T-cell (primary cell): ENCODE measurements at places on chromosomes 16 and 17.

DNA sequence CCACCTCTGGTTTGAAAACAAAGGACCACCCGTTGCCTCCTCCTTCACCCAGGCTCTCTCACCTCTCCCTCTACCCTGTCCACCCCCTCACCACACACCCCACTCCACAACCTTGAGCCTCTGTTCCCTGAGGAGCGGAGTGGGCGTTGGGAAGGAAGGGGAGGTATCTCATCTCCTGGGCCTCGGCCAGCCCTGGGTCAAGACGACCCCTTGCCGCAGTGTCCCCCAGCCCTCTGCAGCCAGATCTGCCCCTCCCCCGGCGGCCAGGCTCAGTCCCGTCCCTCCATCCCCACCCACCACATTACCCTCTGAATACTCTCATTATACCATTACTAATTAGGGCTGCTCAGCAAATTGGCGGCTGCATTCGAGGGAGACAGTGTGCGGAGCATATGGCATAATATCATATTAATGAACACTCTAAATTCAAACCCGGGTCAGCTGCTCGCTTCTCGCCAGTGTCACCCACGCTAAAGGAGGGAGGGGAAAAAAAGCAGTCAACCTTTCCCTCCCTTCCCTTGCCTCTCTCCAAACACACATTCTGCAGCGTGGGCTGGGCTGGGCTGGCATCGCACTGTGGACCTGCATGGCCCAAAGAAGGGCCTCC, 123.2 kb upstream of the LHX1 start:
- DNase-seq, result no peak

GRCh38 chr17:82938873-82939620, 99.2 kb upstream of the ZNF750 start:
- no peak for DNase-seq

DNA sequence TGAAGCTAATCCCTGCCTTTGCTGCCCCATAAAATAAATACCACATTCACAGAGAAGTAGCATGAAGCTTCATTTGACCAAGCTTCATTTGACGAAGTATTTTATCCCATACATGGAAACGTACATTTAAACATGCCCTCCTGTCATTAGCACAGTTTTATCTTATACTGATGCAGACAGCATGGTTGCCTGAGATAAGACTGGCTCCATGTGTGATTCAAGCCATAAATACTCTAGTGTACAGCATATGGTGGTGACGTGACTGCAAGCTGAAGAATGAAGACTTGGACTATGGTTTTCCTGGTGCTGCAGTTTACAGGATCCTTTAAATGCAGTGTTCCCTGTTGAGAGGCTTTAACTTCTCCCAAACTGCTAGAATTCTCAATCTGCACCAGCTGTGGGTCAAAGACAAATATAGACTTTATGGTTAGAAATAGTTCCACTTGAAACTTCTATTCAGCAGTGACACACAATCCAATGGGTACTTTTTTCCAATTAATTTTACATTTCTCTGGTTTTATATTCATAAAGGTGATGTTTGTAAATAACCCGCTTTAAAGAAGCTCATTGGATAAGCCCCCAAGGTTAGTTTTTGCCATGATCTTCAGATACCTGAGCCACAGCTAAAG, 64.9 kb downstream of the CYB561 start:
- no peak for DNase-seq

- DNase-seq, result no peak
Observed at GRCh38 chr17:958712-959451, 20.7 kb downstream of the NXN start.

- no peak for DNase-seq
Observed at GRCh38 chr17:74599448-74599939, 7.4 kb upstream of the CD300LD start.

- DNase-seq, result no peak
Observed at GRCh38 chr17:36598951-36599401, 2.4 kb upstream of the MRM1 start.

DNA sequence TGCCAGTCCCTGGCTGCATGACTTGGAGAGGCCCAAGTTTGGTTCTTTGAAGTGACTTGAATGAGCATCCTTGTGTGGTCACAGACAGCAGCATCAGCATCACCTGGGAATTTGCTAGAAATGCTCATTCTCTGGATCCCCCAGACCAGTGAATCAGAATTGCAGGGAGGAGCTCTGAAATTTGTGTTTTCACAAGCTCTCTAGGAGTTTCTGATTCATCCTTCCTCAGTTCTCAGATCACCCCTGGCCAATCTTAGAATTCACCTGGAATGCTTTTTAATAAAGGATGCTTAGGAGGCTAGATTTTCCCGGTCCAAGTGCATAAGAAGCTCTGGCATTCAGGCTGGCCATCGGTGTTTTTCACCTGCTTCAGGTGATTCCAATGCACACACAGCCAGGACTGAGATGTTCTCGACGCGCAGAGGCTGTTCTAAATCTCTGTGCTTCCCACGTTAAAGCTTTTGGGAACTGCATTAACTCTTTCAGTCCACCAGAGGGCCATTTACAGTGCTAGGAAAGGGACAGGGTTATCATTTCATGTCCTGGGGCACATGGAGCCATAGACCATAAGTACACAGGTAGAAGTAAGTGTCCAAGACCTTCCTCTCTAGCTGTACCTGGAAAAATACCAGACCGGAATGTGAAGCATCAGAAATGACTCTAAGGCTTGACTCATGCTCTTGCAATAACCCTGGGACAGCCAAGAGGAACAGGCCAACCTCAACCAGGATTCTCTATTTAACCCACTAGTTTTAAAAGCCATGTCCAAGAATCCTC, 85.7 kb upstream of the XYLT1 start:
- no peak for DNase-seq

DNA sequence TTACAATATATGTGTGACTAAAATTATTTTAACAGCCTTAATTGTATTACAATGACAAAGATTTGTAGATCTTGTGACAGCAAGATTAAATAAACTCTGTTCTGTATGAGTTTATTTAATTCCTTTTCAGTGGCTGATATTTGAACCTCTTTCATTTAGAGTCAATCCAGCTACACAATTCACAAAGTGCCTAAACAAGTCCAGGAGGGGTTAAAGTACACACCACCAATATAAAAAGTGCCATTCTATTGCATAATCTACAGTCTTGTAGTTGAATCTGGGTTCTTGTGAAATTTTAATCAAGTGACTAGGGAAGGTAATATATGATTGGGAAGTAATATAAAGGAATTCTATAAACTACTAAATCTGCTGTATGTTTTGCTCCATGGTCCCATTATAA, 3.9 kb upstream of the NFAT5 start:
- DNase-seq, result no peak

GRCh38 chr16:24070851-24071250, 185.3 kb upstream of the CACNG3 start:
- DNase-seq, result no peak

GRCh38 chr17:80443916-80444643, 29.1 kb downstream of the ENDOV start:
- no peak for DNase-seq

GRCh38 chr16:11194913-11195312, 61.1 kb downstream of the SOCS1 start:
- DNase-seq, result no peak

GRCh38 chr16:80971819-80972218, 34.9 kb downstream of the CMC2 start:
- DNase-seq, result no peak

DNA sequence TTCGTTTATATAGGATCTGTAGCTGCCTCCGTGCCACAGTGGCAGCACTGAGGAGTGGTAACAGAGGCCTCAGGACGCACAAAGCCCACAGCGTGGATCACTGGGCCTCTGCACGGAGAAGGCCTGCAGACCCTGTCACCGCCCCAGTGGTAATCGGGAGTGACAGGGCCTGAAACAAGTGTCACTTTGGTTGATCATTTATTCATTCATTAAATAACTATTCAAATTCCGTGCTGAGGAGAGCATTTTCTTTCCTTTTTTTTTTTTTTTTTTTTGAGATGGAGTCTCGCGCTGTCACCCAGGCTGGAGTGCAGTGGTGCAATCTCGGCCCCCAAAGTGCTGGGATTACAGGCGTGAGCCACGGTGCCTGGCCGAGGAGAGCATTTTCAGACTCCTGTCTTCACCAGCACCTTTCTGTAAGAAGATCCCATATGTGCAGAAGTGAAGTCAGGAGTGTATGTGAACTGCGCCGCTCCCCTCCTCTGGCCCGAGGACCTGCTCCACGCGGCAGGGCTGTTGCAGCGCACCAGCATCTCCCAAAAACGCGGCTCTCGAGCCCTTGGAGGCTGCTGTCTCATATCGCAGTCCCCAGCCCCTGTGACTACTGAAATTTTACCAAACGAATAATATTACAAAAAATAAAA, 44.9 kb upstream of the TRAP1 start:
- no peak for DNase-seq

GRCh38 chr17:78738698-78739097, 43.4 kb downstream of the CYTH1 start:
- no peak for DNase-seq

DNA sequence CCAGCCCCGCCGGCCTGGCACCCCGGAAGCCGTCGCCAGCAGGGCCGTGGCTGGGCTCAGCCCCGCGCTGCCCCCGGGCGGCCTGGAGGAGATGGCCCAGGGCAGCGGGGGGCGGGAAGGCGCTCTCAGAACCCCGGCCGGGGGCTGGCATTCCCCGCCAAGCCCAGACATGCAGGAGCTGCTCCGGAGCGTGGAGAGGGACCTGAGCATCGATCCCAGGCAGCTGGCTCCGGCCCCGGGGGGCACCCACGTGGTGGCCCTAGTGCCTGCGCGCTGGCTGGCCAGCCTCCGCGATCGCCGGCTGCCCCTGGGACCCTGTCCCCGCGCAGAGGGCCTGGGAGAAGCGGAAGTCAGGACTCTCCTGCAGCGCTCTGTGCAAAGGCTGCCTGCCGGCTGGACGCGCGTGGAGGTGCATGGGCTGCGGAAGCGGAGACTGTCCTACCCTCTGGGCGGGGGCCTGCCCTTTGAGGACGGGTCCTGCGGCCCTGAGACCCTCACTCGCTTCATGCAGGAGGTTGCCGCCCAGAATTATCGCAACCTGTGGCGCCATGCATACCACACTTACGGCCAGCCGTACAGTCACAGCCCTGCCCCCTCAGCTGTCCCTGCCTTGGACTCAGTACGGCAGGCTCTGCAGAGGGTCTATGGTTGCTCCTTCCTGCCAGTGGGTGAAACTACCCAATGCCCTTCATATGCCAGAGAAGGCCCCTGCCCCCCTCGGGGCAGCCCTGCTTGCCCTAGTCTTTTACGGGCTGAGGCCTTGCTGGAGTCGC, 551 bp downstream of the WDR81 start:
- DNase-seq, result no peak

GRCh38 chr16:24984903-24985675, 30.1 kb downstream of the ARHGAP17 start:
- DNase-seq, result no peak

GRCh38 chr17:27824745-27825144, 24.4 kb upstream of the NOS2 start:
- DNase-seq, result no peak

DNA sequence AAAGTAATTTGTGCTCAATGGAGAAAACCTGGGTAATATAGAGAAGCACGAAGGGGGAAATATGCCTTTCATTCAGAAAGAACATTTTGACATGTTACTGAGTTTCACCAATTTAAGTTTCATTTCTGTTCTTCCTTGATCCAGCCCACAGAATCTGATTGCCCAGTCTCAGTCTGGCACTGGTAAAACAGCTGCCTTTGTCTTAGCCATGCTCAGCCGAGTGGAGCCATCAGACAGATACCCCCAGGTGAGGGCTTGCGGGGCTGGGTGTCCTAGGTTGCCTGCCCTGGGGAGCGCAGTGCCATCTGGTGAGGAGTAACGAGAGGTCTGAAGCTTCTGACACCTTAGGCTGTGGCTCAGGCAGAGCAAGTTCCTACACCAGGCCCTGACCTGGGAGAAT, 17.7 kb downstream of the DDX19A start:
- no peak for DNase-seq

DNA sequence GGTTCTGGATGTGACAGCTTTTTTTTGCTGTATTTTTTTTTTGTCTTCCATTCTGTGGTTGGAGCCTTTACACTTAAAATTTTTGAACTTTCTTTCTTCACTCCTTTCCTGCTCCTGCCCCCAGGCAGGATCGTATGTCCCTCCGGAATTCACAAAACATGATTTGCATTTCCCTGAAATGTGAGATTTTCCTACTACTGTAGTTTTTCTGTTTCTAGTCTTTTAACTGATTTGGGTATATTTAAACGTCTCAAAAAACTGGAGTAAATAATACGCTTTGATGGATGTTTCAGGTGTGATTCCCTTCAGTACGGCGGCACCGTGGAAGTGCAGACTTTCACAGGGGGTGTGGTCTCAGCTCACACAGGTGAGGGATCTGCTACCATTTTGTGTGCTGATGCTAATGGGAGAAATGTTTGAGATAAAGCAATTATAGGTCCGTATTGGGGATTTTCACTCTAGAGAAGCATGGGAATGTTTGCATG, 686 bp downstream of the SRCAP start:
- DNase-seq, result no peak

GRCh38 chr17:42405963-42406495, 17.0 kb downstream of the CAVIN1 start:
- peak; percentile 86 for DNase-seq
